Vagina (tissue), 2 donors: ENCODE measurements at places on chromosomes 6 and 20.

DNA sequence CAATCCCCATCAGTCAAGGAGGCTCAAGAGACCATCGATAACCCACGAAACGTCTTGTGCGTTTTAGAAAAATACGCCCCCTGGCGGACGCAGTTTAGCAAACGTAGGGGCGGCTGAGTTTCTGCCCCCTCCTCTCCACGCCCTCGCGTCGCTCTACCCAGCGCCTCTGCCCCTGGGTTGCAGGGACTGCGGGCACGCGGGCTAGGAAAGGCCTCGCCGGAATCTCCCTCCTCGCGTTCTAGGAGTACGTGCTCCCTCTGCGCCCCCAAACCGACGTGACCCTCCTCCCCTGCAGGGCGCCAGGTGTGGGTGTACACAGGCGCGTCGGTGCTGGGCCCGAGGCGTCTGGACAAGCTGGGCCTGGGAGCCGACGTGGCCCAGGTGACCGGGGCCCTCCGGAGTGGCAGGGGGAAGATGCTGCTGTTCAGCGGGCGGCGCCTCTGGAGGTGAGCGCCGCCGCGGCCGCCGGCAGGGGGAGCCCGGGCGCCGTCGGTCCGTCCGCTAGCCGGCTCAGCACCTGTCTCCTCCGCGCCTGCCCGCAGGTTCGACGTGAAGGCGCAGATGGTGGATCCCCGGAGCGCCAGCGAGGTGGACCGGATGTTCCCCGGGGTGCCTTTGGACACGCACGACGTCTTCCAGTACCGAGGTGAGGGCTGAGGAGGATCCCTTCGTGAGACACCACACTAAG, 5.3 kb downstream of the MMP9 start:
- no peak for DNase-seq

- no peak for DNase-seq
Measured at GRCh38 chr20:59750209-59750840, 146.0 kb downstream of the PHACTR3 start.

DNA sequence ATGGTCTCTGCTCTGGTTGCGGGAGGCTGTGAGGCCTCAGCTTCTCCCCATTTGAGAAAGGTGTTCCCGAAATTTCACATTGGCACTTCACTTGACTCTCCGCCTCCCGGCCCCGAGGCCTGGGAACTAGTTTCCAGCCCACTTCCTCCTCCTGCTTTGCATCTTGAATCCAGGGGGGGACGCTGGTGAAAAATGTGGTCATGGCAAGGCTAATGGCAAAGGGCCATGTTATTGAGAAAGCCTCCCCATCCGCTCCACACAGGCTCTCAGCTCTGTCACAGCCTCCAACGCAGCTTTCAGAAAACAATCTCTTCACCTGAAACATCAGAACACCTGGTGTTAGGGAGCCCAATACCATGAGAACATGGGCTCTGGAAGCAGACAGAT, 5.6 kb downstream of the PLAGL2 start:
- DNase-seq = no peak

DNA sequence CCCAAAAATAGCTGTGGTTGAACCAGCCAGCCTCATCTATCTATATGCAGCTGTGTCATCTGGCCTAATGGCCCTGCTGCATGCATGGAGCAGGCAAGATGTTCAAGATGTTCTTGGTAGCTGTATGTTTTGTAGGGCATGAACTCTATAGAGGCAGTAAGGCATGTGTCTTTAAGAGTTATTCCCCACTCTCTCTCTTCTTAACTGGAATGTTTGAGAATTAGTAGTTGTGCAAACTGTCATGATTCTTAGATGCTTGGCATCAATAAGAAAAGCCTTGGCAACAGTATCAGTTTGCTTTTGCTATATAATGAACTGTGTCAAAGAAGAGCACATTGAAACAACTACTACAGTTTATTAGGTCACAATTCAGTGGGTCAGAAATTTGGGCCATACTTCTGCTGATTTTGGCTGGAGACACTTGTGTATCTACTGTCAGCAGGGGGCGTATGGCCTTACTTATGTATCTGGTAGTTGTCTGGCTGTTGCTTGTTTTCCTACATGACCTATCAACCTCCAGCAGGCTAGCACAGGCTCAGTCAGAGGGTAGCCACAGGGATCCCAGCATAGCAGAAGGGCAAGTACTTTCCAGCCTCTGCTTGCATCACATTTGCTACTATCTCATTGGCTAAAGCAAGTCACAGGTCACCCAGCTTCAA, 56.1 kb upstream of the LAMP5 start:
- no peak for DNase-seq

- DNase-seq = no peak
Measured at GRCh38 chr6:33392595-33392948, 949 bp downstream of the KIFC1 start.

DNA sequence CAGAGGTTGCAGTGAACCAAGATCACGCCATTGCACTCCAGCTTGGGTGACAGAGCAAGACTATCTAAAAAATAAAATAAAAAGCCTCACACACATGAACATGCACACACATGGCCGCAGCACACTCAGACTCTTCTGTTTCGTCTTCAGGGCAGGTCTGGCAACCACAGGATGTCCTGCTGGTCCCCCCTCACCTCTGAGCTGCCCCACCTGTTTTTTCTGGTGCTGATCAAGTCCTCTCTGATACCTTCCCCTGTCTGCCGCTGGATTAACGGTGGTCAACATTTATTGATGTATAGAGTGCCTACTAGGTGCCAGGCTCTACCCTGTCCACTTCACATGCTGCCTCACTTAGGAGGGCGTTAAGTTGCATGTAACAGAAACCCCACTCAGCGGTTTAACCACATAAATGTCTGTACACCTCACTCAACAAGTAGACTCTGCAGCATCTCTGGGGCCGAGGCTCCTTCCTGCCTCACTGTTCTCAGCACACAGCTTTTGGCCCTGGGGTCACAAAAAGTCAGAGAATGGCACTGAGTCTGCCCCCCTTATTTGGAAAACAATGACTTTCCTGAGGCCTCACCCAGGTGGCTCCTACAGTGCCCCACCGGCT, 4.5 kb upstream of the AP5S1 start:
- no peak for DNase-seq

GRCh38 chr6:34526241-34526972, 29.7 kb downstream of the SPDEF start:
- no peak for DNase-seq
